ENCODE measurements at places on chromosomes 3 and 15.

GRCh38 chr3:46932455-46933225 lies 43.9 kb downstream of the CCDC12 start:
- DNase-seq = no peak

DNA sequence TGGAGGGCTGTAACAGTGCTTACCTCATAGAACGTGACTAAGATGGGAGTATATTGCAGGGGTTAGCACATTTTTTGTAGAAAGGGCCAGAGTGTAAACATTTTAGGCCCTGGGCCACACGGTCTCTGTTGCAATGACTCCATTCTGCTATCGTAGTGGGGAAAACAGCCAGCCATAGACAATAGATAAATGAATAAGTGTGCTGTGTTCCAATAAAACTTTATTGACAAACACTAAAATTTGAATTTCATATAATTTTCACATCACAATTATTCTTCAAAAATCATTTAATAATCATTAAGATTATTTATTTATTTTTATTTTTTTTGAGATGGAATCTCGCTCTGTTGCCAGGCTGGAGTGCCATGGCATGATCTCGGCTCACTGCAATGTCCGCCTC lies 478.6 kb downstream of the SHQ1 start:
- DNase-seq = no peak

- DNase-seq = no peak
Measured at GRCh38 chr15:42359249-42359648, at the start of gene CAPN3. Gene CAPN3 (plus strand): TSS chr15:42359501. CDS start chr15:42359806, 305 bp downstream.

DNA sequence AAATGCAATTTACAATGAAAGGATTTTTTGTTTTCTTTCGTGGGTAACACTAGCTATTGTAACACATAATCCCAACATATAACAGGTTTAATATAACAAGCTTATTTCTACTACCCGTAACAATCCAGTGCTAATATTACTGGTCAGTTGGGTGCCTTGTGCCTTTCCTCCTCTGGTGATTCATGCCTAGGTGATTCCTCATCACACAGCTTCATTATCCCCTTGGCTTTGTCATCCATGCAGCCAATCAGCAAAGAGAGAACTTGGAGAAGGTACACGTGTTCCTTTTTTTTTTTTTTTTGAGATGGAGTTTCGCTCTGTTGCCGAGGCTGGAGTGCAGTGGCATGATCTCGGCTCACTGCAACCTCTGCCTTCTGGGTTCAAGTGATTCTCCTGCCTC lies 30.7 kb downstream of the CHST14 start:
- no peak for DNase-seq

DNA sequence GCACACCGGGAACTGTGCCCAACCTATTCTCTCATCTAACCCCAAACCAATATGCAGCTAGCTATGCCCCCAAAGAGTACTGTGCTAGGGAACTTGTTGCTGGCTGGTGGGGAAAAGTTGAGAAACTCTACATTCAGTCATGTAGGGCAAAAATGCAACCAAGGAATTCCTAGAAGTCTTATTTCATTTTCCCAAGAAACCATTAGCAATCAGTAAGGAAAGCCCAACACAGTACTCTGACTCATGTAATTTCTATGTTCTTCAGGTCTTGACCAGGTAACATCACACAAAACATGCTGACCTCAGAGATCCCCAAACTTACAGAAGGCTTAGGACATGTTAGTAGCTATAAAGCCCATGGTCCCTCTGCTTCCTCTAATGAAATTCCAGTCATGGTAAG lies 52.1 kb downstream of the TASOR start:
- no peak for DNase-seq

DNA sequence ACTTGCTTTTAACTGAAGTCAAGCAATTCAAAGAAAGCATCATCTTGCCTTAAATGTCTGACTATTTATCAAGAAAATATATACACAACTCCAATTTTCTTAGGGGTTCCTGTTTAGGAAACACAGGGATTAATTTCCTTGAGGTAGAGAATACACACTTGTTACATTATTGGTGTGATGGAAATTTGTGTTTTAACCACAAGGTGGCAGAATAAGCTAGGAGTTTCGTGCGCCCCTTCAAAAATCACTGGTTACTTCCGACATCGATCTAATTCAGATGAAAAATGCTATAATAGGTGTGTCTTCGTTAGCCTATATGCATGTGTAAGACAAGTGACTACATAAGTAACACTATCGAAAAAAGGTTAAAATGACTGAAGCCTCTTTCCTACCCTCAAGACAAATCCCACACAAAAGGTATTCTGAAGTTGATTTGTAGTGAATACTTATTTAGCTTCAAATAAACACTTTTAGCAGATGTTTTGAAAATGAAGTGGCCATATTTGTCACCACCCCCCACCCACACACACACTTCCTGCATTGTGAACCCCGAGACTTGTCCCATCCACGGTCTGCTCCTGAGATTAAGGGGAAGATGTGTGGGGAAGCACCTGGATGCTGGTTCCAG lies 246.5 kb downstream of the ROBO1 start:
- no peak for DNase-seq

DNA sequence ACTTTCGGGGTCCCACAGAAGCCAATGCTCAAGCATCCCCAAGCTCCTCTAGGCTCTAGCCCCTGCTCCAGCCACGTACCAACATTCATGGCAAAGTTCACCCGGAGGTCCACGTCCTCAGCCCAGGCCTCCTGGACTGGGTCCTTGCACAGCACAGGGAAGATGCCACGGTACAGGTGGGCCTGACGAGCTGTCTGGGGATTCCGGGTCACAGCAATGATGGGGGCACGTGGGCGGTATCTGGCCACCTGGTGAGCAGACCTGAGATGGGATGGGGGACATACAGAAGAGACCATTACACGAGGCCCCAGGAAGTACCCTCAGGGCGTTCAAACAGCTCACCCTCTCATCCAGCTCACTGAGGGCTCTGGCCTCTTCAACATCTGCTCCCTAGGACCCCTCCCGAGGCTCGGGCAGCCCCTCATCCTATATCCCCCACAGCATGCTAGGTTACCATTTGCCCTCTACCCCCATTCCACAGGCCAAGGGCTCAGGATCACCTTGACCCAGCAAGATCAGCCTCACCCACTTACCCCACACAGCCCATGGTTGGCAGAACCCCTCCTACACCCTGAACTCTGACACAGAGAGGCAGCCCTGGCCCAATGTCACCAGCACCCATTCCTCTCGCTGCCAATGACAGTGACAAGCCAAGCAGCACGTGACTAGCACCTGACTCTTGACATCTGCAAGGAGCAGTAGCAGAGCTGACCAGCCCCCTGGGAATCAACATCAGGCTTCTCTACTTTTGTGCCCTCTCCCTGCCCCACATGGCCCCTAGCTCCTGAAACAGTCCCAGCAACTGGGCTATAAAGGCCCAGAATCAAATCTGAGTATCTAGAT lies 3.0 kb upstream of the GRAMD2A start:
- DNase-seq = no peak

DNA sequence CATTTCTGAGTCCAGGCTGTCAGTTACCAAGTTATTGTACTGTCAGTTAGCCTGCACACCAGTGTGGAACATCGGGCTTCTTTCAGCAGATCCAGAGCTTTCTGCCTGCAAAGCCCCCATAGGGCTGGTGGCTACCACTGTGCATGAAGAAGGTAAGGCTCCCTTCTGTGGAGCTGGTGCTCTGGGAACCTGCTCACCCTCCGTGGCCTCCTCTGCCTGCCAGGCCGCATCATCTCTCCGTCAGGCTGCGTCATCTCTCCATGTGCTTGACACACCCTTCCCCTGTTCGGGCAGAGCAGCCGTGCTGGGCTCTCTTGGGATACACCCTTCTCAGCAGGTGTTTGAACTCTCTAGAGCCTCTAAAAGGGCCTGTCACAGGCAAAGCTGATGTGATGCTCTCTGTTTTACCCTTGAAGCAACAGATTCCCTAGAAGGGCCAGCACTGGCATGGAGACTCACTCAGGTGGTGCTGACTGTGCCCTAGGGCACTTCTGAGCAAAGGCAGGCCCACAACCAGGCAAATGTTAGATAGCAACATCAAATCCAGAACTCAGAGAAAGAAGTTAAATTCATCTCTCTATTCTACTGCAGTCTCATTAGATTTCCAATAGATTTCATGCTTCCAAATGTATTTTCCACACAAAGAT lies 261.1 kb downstream of the EPHB1 start:
- DNase-seq = no peak

DNA sequence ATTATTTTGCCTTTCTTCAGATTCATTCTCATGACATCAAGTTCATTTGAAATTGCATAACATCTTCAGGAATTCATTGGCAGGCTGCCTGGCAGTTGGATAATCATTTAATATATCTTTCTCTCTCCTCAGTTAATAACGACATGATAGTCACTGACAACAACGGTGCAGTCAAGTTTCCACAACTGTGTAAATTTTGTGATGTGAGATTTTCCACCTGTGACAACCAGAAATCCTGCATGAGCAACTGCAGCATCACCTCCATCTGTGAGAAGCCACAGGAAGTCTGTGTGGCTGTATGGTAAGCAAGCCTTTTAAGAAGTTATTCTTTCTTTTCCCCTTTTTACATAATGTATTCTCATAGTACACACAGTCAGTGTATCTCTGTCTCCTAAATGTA lies 38.2 kb downstream of the TGFBR2 start:
- no peak for DNase-seq

DNA sequence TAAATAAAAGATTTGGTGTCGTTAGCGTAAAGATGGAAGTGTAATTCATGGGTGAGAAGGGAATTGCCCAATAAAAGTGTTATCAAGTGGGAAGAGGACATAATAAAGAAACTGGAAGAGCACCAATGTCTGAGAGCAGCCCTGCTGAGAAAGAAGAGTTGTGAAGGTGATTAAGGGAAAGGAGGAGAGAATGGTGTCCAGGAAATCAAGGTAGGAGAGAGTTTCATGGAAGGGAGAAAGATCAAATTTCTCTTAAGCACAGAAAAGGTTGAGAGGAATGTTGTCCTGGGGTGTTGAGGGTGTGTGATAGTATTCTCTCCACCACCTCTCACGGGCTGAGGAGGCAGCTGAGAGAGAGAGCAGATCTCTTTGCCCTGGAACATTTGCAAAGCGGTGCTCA lies 339.7 kb downstream of the SATB1 start:
- DNase-seq = no peak

GRCh38 chr3:127220497-127220896 lies 27.6 kb downstream of the PRR23E start:
- no peak for DNase-seq

GRCh38 chr15:40320931-40321371 lies 2.5 kb upstream of the INAFM2 start:
- no peak for DNase-seq

- DNase-seq = no peak
Measured at GRCh38 chr3:127729556-127730056, 56.9 kb downstream of the ABTB1 start.

DNA sequence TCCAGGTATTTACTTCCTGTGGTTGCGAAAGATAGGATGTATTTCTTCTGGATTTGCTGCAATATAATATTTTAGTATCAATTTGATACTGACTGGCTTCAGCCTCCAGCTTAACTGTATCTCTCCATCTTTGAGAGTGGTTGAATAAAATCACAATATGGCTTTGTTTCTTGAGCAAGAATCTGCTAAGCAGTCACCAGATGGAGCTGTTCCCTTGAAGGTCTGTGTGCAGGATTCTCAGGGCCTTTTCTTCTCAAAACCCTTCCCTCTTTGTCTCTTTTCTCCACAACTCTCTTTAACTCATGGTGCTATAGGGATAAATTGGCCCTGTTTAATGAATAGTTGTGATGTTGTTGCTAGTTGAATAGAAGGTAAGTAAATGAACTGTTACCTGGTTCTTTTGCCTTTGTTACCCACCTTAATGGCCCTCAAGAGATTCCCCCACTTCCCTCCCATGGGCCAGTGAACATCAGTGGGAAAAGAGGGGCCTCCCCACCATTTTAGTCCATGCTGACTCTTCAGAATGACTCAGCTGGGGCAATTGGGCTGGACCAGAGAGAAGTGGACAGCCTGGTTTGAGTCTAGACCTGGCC lies 34.8 kb upstream of the RAB6B start:
- no peak for DNase-seq

DNA sequence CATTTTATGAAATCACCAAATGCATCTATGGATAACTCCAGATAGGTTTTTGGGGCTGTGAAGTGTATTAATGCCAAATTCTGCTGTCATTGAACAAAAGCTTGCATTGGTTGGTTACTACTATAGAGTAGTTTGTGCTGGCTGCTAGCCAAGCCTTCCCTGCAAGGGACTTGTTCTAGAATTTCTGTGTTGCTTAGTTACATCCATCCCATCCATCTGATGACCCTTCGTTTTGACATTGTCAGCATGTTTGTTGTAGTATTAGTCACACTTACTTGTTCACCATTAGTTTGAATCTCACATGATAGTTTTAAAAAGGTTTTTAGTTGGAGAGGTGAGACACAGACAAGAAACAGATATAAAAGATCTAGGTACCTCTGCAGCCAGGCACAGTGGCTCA lies 7.0 kb upstream of the NIPA2 start:
- no peak for DNase-seq

- no peak for DNase-seq
Measured at GRCh38 chr3:60781935-60782334, 469.3 kb downstream of the FHIT start.

DNA sequence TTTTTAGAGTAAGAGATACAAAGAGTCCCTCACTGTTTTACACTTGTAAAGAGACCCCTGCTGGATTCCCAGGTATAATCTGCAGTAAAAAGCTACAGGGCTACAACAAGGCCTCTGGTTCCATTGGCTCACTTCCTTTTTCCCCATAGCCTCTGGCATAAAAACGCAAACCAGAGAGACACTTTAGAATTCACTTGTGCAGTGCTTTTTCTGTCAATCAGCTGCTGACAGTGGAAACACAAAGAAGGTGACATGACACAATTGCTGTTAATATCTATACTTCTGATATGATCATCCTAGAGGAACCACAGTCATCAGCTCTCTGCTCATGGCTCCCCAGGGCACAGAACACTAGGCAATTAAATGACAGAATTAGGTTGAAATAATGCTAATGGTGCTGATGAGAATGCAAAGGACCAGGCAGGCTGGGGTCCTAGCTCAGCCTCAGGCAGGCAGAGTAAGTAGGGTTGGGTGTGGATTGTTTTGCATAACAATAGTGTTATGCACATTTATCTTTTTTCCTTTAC lies 667.9 kb upstream of the CFAP20DC start:
- no peak for DNase-seq

DNA sequence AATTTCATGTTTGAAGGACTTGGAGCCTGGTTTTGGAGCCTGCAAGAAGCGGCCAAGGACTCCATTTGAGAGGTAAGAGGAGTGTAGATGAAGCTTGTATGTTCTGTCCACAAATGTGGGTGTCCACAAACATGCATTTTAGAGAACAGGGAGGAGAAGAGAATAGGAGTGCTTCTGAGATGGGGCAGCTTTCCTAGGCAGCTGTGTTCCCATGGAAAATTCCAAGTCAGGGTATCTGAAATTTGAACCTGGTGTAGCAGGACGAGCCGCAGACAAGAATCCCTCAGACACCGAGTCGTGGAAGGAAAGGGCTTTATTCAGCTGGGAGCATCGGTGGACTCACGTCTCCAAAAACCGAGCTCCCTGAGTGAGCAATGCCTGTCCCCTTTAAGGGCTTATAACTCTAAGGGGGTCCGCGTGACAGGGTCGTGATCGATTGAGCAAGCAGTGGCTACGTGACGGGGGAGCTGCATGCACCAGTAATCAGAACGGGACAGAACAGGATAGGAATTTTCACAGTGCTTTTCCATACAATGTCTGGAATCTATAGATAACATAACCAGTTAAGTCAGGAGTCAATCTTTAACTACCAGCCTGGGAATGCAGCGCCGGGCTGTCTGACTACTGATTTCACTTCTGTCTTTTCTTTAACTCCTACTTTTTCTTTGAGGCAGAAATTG lies 71.4 kb upstream of the WDR72 start:
- DNase-seq = no peak

Data from activated CD8-positive, alpha-beta memory T cell treated with anti-CD3 and anti-CD28 coated beads for 24 hours (primary cell).